ENCODE measurements at places on chromosomes 6 and 20.

- no peak for DNase-seq
These were observed 17.5 kb downstream of the PTK7 start for GRCh38 chr6:43093436-43094289.

GRCh38 chr6:2989332-2990247 lies 10.1 kb upstream of the NQO2 start:
- peak; percentile 36 for DNase-seq

GRCh38 chr6:165173484-165173883 lies 135.9 kb downstream of the C6orf118 start:
- DNase-seq = no peak

DNA sequence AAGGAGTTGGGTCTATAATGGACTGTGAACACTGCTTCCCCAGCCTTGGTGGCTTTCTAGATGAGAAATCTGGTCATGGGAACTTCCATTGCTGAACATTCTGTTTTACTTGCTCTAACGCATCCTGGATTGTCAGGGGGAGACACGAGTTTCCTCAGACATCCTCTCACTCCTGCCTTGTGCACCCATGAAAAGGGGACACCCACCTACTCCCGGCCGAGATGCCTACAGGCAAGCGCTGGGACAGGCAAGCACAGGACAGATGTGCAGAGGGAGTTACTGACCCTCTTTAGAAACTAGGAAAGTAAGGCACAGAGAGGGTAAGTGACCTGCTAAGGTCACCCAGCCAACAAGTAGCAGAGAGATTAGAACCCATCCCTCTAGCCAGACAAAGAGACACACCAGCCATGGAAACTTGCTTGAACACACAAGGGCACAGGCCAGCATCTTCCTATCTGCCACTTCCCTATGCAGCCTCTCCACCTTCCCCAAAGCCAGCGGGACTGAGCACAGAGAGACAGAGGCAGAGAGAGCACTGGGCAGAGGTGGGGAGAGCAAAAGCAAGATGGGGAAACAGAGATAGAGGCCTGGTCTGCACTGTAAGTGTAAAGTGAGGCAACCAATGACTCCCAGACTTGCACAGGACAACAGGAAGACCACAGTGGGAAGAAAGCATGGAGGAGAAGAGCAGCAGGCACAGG lies 845 bp upstream of the SFTA2 start:
- DNase-seq = no peak

- DNase-seq = no peak
These were observed 805 bp downstream of the MSH5 start for GRCh38 chr6:31740397-31741223.

DNA sequence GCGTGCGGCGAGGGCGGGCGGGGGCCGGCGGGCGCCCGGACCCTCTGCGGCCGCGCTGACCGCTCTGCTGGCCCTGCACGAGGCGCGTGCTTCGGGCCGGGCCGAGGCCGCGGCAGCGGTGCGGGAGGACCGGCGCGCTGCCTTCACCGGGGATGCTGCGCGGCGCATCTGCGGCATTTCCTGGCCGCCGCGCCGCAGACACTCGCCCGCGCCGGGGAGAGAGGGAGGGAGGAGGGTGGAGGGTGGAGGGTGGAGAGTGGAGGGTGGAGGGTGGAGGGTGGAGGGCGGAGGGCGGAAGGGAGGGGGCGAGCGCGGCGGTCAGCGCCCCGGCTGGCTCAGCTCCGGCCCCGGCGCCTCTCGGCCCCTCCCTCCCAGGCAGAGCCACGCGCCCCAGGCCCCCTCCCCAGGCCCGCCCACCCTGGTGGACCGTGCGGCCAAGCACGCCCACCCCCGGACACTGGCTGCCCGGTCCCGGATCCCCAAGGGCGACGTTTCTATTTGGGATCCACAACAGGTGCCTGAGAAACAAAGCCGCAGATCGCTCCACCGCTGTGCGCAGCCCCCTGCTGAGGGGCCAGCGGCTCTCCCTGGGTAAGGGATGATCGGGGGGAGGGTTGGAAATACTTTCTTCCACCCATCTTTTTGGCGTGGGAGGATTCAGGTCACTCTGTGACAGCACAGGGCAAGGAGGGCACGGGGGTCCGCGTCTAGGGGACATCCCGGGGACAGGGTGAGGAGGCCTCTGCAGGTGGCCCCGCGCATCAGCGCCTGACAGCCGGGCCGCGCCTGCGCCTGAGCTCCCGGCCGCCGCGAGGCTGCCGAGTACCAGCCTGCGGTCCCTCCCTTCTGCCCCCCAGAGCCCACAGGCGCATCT lies 111.2 kb upstream of the BEND6 start:
- DNase-seq = peak; percentile 20

- no peak for DNase-seq
These were observed 14.4 kb downstream of the PTK7 start for GRCh38 chr6:43090559-43090956.

DNA sequence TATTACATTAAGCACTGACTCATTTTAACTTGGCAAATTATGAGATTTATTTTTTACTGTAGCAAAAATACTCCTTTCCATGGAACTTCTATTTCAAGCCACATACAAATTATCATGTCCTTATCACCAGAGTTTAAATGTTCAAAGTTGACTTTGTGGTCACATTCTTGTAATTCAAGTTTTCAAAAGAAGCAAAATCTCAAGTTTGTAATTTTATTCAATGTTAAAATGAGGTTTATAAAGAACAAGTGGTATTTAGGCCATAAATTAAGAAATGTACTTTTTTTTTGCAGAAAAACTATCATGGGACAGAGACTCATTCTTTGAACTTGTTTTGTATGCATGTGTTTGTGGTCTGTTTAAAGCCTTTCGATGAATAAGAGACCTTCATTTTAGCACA lies 811.5 kb downstream of the TENT5A start:
- DNase-seq = no peak

DNA sequence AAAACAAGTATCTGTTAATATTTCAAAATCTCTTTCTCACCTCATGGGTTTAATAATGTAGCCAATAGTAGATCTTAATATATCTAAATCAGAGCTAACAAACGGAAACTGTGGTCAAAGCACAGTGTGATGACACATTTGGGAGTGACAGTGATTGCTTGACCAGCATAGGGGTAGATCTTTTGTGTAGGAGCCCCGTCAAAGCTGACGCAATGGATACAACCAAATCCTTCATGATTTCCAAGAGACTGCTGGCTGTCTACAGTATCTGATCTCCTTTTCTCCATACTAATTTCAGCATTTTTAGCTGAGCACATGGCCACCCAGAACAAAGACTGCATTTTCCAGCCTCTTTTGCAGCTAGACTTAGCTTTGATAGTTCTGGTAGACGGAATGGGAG lies 299.3 kb upstream of the ECI2 start:
- DNase-seq = no peak

GRCh38 chr20:60528141-60528540 lies 569.9 kb downstream of the CDH26 start:
- no peak for DNase-seq

- DNase-seq = no peak
These were observed 105.9 kb downstream of the HIVEP2 start for GRCh38 chr6:142838821-142839685.

- no peak for DNase-seq
These were observed 13.6 kb upstream of the WFDC8 start for GRCh38 chr20:45592574-45593189.

GRCh38 chr6:142706210-142706609 lies 238.8 kb downstream of the HIVEP2 start:
- no peak for DNase-seq

- DNase-seq = no peak
These were observed 31.3 kb downstream of the OR2J2 start for GRCh38 chr6:29201966-29202365.

DNA sequence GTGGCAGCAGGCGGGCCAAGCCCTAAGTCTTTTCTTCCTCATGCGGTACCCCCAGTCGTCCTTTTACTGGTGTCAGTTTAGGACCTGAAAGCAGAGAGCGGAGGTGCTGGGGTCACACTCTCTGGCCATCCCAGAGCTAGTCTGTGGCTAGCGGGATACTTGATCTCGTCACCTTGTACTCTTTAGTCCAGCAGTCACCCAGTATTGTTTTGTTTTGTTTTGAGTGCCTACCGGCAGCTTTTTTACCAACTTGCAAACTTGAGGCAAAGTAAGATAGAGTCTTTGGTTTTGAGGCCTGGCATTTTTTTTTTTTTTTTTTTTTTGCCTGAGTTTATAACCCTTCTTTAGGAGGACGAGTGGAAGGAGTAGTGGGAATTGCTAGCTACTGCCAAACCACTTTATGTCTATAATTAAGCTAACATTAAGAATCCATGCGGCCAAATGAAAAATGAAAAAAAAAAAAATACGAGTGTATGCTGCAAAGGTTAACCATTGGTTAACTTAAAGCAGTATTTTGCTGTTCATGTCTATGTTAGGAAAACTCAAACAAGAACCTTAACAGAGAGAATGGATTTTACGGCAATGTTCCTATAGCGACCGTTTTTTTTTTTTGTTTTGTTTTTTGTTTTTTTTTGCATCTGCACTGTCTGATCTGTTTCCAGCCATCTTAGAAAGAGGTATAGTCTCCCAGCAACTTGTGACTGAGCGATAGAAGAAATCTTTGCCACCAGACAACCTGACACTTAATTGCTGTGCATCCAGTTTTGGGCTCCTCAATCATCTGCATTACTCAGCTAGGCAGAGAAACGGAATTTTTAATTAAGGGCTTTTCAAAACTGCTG lies 56.9 kb downstream of the FAM217A start:
- no peak for DNase-seq

Measured in stimulated activated CD4-positive, alpha-beta T cell treated with anti-CD3 and anti-CD28 coated beads, TNF-alpha, amount 100 ng/mL, for 4 hours (primary cell).